ENCODE measurements at places on chromosomes 7 and 10.

DNA sequence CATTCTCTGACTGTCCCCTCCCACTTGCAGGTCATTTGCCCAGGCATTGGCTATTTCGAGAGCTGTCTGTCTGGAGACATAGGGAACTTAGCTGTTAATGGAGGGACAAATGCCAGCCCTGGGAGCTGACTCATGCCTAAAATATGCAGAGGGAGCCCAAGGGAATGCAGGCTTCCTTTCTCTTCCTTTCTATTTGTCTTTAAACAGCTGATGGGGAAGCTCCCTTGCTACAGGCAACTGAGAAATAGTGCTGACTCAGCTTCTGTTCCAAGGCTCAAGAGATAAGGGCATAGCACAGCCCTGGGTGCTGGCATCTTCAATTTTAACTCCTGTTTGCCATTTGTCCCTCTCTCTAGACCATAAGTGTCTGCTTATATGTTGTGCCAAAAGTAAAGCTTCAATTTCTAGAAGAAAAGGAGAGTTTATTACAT is 82.7 kb upstream of the C1GALT1 start:
- DNase-seq, result no peak

DNA sequence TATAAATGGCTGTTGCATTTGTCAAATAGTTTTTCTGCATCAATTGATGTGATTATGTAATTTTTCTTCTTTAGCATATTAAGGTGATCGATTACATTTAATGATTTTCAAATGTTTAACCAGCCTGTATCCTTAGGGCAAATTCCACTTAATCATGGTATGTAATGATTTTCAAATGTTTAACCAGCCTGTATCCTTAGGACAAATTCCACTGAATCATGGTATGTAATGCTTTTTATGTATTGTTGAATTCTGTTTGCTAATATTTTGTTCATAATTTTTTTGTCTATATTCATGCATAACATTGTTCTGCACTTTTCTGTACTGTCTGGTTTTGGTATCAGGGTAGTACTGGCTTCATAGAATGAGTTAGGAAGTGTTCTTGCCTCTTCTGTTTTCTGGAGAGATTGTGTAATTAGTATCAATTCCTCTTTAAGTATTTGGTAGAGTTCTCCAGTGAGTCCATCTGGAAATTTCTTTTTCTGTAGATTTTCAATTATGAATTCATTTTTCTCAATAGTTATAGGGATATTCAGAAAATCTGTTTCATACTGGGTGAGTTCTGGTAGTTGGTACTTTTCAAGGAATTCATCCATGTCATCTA is 393.2 kb upstream of the FOXK1 start:
- DNase-seq, result no peak

GRCh38 chr10:71309919-71310318 is 9.1 kb upstream of the SLC29A3 start:
- DNase-seq, result no peak

DNA sequence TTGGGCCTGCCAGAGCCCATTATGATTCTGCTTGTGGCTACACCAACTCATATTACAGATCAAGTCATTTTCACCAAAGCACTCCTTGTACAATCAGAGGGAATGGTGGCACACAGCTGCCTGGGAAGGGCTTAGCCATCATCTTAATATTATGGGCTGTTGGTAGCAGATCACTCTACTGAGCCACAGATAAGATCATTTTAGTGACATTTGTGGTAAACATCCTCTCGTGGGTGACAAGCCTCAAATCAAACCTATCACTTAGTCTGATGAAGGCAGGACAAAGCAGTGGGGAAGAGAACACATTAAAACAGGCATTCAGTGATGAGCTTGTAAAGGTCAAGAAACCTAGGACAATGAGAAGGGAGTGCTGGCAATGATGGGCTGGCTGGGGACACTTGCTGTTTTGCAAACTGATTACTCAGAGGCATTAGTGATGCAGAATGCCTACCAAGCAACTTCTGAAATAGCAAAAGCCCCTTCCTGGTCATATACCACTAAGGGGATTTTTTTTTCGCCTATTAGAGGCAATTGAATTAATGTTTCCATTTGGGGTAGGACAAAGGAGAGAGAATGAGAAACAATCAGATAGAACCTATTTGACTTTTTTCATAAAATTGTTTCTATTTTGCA is 137.5 kb upstream of the WDR11 start:
- DNase-seq, result no peak

DNA sequence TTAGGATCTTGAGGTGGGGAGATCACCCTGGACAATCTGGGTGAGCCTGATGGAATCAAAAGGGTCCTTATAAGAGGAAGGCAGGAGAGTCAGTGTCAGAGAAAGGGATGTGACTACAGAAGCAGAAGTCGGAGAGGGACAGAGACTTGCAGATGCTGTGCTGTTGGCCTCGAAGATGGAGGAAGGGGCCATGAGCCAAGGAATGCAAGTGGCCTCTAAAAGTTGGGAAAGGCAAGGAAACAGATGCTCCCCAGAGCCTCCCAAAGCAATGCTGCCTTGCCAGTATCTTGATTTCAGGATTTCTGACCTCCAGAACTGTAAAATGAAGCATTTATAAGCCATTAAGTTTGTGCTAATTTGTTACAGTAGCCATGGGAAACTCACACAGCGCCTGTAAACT is 165.2 kb downstream of the FANK1 start:
- DNase-seq, result no peak

GRCh38 chr10:7329219-7329618 is 81.6 kb downstream of the SFMBT2 start:
- DNase-seq, result no peak

- no peak for DNase-seq
Measured at GRCh38 chr7:136134503-136134902, 157.3 kb upstream of the MTPN start.

DNA sequence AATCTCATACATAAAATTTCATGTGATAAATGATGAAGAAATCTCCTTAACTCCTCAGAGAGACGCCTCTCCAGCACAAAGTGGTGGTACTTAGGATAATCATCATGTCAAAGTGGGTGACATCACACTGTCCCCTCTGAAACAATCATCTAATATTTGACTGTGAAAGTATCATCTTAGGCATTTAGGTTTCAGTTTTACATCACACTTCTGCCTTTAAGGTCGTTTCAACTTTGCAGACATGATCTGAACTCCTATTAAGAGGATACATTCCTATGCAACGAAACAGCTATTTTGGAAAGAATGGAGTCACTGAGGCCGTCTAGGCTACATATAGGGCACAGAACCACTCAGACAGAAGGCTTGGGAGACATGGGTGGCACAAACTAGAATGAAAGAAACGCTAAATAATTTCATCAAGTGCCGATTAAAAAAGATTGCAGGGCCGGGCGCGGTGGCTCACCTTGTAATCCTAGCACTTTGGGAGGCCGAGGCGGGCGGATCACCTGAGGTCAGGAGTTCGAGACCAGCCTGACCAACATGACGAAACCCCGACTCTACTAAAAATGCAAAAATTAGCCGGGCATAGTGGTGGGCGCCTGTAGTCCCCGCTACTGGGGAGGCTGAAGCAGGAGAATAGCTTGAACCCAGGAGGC is 2.0 kb downstream of the VOPP1 start:
- no peak for DNase-seq

- no peak for DNase-seq
Measured at GRCh38 chr7:311131-311680, 21.2 kb downstream of the FOXL3 start.

- no peak for DNase-seq
Measured at GRCh38 chr10:72552857-72553256, 73.0 kb downstream of the MICU1 start.

DNA sequence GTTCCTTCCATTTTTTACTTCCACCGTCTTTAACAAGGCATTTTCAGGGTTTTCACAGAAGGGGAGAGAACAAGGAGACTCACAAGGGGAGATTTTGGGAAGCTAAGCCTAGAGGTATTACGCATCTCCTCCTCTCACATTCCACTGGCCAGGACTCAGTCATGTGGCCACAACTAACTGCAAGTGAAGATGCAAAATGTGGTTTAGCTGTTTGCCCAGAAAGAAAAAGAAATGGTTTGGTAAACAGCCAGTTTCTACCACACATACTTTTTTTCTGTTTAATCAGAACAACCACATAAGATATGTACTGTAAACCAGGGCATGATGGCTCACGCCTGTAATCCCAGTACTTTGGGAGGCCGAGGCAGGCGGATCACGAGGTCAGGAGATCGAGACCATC is 21.4 kb upstream of the HELLS start:
- DNase-seq, result no peak

DNA sequence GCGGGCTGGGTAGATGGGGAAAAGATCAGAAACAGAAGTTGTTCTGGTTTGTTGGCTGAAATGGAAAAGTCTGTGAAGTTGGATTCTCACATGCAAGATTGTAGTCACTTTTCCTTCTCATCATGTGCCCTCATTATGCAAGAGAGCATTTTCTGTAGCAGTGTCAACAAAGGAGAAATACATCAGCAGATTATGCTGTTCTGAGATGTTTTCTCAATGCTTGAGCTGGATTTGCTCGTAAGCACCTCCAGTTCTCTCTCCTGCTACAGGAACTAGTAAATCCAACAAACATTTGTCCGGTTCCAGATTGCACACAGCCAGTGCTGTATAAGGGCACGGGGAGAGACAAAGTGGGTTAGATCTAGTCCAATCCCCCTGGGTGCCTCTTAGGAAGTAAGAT is 90.0 kb downstream of the GATA3 start:
- no peak for DNase-seq

GRCh38 chr10:72315611-72316385 is 38.9 kb downstream of the DNAJB12 start:
- DNase-seq, result no peak

GRCh38 chr10:58756130-58756719 is 243.6 kb downstream of the BICC1 start:
- no peak for DNase-seq

GRCh38 chr10:31708046-31708445 is 220.6 kb downstream of the ARHGAP12 start:
- no peak for DNase-seq

- no peak for DNase-seq
Measured at GRCh38 chr10:72831696-72832409, 61.7 kb upstream of the OIT3 start.

GRCh38 chr7:130486114-130486953 is 5.6 kb upstream of the MEST start:
- DNase-seq, result peak; percentile 33

GRCh38 chr10:125177641-125178640 is 17.6 kb upstream of the CTBP2 start:
- no peak for DNase-seq

GRCh38 chr7:3250725-3251124 is 50.3 kb upstream of the SDK1 start:
- DNase-seq, result no peak

- DNase-seq, result no peak
Measured at GRCh38 chr7:88312061-88312663, 5.5 kb upstream of the STEAP4 start.

GRCh38 chr10:120943542-120943941 is 92.4 kb downstream of the WDR11 start:
- DNase-seq, result no peak

DNA sequence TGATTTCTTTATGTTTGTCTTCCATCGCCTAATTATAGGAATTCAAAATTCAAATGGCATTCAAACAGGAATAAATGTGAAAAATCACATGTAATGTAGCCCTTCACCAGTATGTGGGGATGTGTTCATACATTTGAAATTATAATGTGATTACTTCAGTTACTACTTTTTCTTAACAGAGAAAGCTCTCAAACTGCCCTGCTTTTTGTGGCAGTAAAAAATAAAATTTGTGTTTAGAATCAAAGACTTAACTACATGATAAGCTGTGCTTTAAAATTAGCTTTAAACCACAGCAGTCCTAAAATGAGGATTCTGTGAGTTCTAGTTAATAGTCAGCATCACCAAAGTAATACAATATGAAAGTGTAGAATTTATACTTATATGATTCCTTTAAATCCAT is 7.8 kb upstream of the HERC4 start:
- DNase-seq, result no peak

GRCh38 chr10:97571622-97572021 is 957 bp upstream of the ANKRD2 start:
- no peak for DNase-seq

DNA sequence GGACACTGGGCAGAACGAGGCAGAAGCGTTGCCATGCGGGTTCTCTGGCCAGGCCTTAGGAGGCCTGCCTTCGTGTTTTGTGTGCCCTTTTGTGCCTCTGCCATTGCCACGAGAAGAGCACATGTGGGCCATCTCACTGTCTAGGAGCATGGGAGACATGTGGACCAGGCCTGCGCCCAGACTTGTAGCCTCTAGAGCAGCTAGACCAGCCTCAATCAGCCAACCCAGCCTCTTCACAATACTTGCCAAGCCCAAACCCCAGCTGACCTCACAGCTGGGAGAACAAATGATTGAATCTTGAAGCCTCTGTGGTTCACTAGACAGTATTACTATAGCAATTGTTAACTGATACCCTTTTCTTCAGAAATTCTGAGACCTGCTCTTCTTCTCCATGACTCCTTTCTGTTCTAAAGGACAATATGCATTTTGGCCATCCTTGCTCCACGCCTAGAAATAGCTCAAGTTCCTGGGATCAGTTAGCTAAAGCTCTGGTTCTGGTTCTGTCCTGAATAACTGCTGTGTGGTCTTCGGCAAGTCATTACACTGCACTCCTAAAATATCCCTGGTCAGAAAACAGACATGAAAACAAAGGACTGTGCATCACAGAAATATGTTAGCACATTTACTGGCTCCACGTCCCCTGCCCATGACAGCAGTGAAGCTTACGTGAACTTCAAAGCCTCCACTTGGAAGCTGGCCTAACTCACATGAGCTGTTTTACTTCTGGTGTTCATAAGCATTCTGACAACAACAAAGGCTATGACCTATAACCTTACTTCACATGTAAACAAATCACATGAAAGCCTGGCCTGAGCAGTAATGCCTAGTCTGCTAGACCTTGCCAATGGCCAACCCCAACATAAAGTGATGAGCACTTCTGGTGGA is 72.3 kb upstream of the MKRN1 start:
- no peak for DNase-seq

DNA sequence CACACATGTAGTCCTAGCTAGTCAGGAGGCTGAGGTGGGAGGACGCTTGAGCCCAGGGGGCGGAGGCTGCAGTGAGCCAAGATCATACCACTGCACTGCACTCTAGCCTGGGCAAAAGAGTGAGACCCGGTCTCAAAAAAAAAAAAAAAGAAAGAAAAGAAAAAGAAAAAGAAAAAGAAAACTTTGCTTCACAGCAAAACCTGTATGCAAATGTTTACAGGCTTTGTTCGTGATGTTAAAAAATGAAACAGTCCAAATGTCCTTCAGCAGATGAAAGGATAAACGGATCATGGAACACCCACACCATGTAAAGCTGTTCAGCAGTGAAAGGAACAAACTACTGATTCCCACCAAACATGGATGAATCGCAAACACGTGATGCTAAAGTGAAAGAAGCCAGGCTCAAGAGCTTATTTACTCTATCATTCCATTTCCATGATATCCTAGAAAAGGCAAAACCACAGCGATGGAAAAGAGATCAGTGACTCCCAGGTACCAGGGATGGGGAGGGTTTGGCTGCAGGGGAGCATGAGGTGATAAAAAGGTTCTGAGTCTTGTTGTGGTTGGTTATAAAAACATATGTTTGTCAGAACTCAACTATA is 15.1 kb downstream of the LRRC20 start:
- DNase-seq, result no peak

All from activated T-cell treated with anti-CD3 and anti-CD28 coated beads for 4 hours (primary cell).